ENCODE measurements at places on chromosomes 3 and 15.
A peak's percentile ranks its signal among the peaks of the same experiment; 100 is the strongest.

DNA sequence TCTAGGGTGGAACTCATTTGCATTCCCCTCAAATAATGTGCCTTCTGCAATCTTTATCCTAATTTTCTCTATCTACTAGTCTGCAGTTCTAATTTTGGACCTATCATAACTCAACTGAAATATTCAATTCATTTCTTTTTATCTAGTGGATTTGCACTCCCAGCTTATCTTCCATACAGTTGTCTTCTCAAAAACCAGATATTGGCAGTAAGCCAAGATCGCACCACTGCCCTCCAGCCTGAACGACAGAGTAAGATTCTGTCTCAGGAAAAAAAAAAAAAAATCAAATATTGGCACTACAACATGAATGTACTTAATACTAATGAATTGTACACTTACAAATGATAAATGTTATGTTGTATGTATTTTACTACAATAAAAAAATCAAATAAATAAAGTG, 18.0 kb upstream of the CHMP2B start:
- no peak for DNase-seq

GRCh38 chr3:186042521-186043202, 66.2 kb downstream of the ETV5 start:
- DNase-seq: no peak

GRCh38 chr3:18444595-18445400, 19.7 kb upstream of the SATB1 start:
- no peak for DNase-seq

DNA sequence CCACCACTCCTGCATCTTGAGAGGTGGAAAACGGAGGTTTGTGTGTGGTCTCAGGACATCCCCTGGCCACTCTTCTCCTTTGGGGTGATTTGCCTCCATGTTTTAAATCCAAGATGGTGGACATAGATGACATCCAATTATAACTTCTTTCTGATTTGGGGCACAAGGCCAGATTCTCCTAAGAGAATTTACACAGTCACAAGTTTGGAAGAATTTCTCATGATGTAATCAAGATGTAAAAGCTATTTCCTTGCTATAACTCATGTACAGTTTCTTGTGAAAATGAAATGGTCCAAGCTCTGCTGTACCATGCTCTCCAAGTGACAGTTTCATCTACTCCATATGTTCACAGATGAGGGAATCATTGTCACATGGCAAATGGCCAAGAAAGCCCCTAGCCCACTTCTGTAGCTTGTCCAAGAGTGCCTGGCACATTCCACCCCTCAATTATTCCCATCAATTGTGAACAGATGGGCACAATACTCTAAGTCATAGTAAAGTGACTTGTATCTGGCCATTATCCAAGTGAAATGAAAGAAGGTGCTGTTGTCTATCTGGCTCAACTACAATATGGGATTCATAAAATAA, 134.6 kb upstream of the ROPN1 start:
- DNase-seq: no peak

GRCh38 chr15:25743548-25744275, 119.4 kb downstream of the ATP10A start:
- no peak for DNase-seq

- no peak for DNase-seq
These were observed 37.5 kb downstream of the SERPINI1 start for GRCh38 chr3:167772992-167773391.

DNA sequence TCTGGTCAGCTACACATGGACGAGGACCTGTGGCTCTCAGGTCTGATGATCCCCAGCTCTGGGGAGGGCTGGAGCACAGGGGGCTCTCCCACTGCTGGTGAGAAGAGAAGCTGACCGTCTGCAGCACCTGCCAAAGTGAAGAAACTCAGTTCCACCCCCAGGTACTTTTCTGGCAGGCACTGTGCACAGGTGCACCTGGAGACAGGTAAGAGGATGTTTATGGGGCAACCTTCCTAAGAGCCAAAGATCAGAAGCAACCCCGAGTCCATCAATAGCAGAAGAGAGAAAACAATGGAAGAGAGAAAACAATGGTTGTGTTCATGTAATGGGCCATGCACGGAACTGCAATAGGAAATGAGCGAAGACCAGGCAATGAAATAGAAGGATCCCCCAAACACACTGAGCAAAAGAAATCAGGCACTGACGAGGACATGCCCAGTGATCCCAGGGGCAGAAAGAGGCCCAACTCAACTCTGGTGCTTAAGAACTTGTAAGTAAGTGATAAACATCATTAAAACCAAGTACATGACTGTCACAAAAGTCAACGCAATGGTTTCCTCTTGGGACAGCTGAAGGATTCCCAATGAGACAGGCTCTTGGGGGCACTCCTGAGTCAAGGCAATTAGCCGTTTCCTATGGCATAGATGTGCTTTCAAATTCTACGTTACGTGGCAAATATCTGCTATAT, 95.0 kb upstream of the ALDH1A3 start:
- DNase-seq: no peak

DNA sequence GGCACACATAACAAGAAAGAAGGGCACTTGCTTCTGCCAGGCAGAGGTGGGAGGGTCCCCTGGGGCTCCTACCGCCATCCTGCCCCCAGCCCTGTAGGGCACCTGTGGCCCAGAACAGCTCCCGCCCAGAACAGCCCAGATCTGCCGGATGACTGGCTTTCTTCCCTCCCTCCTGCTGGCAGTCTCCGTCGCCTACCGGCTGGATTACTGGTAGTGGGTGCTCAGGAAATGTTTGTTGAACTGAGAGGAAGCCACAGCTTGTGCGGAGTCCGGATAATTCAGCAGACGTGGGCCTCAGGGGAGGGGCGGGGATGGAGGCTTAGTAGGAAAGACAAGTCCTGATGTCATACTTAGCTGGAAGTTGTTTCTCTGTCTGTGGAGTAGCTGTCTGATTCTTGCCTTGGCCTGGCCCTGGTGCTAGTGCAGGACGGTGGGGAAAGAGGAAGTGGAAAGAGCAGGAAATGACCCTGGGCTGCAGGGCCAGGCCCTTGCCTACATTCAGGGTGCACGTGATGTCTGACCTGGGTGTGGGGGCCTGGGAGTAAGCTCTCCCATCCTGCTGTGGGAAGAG, 6.7 kb downstream of the CCDC9B start:
- DNase-seq: peak; percentile 29

DNA sequence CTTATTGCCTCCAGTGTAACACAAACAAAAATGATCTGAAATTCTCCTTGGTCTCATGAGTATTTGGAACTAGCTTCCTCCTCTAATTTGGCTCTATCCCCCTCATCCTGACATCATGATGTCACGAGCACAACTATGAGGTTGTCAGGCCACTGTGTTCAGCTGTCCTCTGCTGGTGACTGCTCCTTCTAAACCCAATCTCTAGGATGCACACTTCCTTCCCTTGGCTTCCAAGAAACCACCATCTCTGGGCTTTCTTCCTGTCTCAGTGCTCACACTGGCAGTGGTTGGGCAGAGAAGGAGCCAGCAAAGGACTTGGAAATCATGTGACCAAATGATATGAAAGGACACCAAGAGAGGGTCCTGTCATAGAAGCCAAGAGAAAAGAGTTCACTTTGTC, 30.7 kb upstream of the EIF1B start:
- no peak for DNase-seq

DNA sequence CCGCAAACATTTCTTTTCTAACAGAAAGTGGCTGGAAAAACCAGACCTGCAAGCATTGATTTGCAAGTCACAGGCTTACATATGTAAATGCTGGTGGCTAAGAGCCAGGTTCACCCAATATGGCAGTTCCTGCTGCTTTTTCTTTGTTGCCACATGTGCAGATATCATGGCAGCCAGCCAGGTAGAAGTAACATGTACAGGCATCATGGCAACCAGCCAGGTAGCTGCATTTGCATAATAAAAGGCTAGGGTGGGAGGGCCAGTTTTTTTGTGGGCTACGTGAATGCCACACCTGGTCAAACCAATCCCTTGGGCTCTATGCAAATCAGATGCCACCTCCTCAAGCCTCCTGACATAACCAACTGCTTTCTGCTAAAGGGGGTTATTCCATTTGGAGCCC, 2.8 kb upstream of the SMCO1 start:
- DNase-seq: no peak

DNA sequence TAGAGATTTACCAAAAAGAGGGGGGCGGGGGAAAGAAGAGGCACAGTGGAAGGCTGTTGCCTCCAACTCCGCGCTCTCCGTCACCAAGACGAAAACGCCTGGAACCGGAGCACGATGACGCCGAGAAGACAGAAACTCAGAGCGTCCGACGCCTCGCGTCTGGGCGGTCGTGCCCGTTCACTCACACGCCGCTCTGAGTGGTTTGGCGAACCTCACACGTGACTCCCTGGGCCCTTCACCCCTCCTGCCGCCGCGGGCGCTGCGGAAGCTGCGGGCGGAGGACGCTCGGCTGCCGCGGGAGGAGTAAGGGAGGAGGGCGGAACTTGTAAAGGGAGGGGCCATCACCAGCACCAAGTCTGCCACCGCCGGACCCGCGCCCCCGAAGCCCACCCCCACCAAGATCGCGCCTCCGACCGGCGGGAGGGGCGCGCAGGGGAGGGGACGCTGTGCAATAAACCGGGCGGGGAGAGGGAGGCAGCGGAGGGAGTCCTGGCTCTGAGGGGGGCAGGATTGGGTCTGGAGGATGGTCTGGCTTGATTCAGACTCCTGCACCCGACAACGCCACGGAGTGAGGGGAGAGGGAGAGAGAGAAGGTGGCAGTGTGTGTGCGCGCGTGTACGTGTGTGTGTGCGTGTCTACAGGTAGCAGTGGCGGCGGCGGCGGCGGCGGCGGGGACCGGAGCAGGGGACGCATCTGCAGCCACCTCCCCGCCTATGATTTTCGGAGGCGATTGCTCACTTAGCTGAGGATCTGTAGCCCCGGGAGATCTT, 1.9 kb upstream of the NLGN1 start:
- peak; percentile 85 for DNase-seq

GRCh38 chr15:95304947-95305400, 1025.5 kb upstream of the NR2F2 start:
- DNase-seq: no peak

DNA sequence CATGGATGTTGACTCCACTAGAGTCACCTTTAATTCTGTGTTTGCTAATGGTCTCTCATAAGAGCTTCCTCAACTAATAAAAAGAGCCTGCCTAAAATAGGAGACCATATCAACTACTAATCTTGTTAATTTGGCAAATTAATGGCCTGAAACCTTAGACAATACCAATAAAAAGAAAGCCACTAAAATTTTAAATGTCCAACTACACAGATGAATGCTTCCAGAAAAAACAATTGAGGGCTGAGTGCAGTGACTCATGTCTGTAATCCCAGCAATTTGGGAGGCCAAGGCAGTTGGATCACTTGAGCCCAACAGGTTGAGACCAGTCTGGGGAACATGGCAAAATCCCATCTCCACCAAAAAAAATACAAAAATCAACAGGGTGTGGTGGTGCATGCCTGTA, 230.9 kb downstream of the NSUN3 start:
- DNase-seq: no peak

DNA sequence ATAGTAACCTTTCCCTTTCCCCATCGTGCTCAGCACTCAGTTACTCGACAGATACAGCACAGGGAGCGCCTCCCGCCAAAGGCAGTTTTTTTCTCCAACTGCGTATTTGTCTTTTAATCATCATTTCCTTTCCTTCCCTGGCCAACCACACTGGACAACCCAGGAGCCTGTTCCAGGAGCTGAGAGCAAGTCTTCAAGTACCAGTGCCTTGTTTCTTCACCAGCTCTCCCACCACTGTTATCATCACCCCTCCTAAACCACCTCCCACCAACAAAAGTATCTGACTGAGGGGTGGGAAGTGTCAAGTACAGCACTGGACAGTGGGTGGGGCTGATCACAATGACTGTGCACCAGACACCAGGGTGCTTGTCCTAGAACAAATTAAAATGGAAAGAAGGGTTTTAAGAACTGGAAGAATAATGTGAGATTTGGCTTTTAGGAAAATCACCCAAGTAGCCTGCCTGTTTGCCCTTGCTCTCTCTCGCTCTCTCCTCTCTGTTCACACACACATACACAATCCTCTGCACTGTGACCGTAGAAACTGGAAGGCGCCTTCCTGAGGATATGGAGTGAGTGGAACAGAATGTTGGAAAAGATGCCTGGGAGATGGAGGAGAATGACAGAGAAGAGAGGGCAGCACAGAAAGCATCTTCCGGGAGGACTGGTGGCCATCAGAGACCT, 126.3 kb downstream of the TNIK start:
- DNase-seq: no peak

DNA sequence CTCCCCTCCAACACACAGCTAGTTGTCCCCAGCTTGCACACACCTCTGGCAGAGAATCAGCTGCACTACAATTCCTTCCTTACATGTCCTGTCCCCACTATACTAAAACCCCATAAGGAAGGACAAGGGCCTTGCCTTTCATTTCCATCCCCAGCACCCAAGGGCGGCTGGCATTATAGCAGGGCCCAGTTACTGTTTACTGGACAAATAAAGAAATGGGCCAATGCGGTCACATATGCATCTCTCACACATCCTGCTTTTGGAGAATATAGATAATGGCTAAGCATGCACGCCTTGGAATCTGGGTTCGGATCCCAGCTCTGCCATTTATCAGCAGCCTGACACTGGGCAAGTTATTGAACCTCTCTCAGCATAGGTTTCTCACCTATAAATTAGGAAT, 99.1 kb downstream of the DAPK2 start:
- DNase-seq: no peak

DNA sequence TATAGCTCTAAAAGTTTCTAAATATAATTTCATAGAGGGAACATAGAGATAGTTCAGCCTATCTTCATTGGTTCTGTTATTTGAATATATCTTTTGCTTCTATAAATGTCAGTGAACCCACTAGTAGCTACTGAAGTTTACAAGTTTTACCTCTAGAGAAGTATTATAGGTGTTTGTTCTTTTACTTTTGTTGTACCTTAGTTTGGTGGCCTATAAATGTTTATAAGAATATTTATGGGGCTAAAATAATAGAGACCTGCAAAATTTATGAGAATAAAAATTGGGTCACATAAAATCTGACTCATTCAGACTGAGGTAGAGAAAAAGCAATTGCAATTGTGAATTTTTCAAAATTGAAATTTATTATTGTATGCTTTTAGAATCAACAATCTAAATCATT, 162.6 kb downstream of the SERPINI1 start:
- no peak for DNase-seq

DNA sequence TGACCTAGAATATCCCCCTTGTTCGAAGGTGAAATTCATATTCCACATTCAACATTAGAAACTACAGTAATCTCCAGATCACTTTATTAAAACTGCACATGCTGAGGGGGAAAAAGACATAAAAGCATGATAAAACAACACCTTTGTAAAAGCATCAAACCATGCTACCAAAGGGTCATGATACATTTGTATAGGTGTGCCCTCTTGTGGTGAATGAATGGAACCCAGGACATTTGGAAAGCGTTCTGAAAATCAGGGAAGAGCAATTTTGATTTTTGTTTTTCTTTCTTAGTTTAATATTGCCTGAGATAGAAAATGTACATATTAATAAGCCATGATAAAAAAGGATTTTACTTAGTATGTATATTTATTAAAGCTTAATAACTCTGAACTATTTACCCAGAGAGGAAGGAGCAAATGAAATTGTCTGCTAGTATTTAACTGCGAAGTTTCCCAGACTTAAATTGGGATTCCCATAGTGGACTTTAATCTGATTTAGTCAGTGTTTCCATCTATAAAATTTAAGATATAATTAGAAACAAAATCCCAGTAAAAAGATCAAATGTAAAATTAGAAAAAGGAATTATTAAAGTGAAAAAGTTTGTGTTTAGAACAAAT, 105.8 kb upstream of the ARL6 start:
- DNase-seq: no peak

- no peak for DNase-seq
These were observed 4.4 kb upstream of the IRAK2 start for GRCh38 chr3:10160346-10160745.
